T-helper 17 cell (primary cell): ENCODE measurements at places on chromosomes 7 and 10.

GRCh38 chr7:21429021-21429420 is 1.1 kb downstream of the SP4 start:
- H3K27ac ChIP-seq = peak overlapping the region; percentile 98
- no peak for DNase-seq
- peaks cover 4% of the 10 kb centered on the region for H3K36me3 ChIP-seq
- H3K4me1 ChIP-seq = peaks cover 38% of the 10 kb centered on the region

- H3K4me1 ChIP-seq = peaks cover 8% of the 10 kb centered on the region
- peaks cover 2% of the 10 kb centered on the region for H3K36me3 ChIP-seq
- H3K27me3 ChIP-seq = peaks cover 5% of the 10 kb centered on the region
- no peak for DNase-seq
- H3K4me3 ChIP-seq = no peak overlapping the region
- no peak overlapping the region for H3K27ac ChIP-seq
Measured at GRCh38 chr7:17523813-17524739, 225.6 kb downstream of the AHR start.

DNA sequence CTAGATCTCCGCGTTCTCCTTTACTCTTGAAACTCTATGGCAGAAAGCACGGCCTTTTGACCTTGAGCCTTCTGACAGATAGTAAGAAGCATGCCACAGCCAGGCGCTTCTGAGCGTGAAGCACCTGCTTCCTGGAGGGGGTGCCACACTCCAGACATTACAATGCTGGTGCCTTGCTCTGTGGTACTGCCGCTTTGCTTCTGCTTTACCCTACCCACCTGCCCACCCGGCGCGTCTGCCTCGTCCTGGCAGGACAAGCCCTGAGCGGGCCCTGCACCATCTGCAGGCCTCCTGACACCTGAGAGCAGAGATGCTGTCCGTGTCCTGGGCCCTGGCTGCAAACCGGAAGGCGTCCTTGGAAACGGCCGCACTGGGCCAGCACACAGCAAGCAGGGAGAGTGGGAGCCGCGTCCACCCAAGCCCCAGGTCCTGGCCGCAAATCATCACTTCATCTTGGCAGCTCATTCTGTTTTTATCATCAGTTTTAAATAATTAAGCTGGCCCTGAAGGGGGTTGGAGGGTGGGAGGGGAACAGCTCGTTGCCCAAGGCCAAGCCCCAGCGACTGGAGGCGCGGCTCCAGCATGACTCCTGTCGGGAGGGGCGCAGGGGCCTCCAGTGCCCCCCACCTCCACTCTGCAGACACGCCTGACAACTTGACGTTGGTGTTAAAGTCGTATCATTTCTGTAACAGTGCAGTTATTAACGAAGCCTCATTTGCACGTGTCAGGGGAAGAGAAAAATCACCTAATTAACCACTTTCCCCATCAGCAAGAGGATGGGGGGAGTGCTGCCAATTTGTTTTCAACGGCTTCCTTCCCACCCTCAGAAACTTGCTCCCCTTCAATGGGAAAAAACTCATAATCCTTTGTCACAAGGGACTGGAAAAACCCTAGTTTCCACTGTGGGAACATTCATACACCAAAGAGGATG is 132.2 kb downstream of the MAD1L1 start:
- peak overlapping the region; percentile 45 for H3K27ac ChIP-seq
- H3K36me3 ChIP-seq = no peaks in the 10 kb centered on the region
- H3K4me1 ChIP-seq = peaks cover 24% of the 10 kb centered on the region
- no peak overlapping the region for H3K4me3 ChIP-seq
- no peaks in the 10 kb centered on the region for H3K27me3 ChIP-seq
- DNase-seq = no peak

DNA sequence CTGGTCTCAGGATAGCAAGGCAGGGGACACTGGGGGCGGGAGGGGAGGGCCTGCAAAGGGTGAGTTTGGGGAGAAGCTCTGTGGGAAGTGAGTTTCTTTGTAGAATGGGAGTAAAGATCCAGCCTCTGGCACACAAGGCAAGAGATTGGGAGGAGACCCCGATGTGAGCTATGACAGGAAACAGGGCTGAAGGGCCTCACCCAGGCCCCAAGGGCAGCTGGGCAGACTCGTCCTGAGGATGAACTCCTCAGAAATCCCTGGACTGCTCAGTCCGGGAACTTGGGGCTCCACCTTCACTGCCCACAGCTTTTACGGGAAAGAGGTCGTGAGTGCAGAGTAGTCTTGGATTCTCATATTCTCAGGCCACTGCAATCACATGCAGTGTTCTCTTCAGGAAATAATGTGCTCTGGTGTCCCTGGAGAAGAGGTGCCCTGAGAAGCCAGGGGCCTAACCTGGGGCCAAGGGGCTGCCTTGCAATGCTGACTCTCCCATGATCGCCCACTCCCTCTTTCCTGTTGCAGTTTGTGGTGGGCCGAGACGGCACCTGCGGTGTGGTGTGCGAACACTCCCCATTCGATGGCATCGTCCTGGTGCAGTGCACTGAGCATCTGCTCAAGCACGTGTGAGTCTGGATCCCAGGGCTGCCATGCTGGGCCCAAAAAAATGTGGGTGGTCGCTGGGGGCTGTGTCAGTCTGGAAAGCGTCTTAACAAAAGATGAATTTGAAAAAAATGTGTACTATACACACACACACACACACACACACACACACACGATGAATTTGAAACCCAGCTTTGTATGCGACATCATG is 31.3 kb upstream of the C10orf53 start:
- H3K27me3 ChIP-seq = peaks cover 60% of the 10 kb centered on the region
- no peak overlapping the region for H3K4me3 ChIP-seq
- H3K4me1 ChIP-seq = peaks cover 11% of the 10 kb centered on the region
- H3K27ac ChIP-seq = no peak overlapping the region

- H3K4me3 ChIP-seq = no peak overlapping the region
- no peaks in the 10 kb centered on the region for H3K4me1 ChIP-seq
- no peak overlapping the region for H3K27ac ChIP-seq
- DNase-seq = no peak
- H3K27me3 ChIP-seq = no peaks in the 10 kb centered on the region
Measured at GRCh38 chr7:49403844-49404243, 369.6 kb upstream of the VWC2 start.

- no peak for DNase-seq
- H3K4me1 ChIP-seq = no peaks in the 10 kb centered on the region
- no peak overlapping the region for H3K4me3 ChIP-seq
- H3K36me3 ChIP-seq = no peaks in the 10 kb centered on the region
- H3K27me3 ChIP-seq = peaks cover 39% of the 10 kb centered on the region
- H3K27ac ChIP-seq = no peak overlapping the region
Measured at GRCh38 chr7:65609131-65609530, 235.5 kb downstream of the ZNF92 start.

- no peak overlapping the region for H3K27ac ChIP-seq
- peaks cover 4% of the 10 kb centered on the region for H3K4me1 ChIP-seq
- no peak for DNase-seq
- no peak overlapping the region for H3K4me3 ChIP-seq
- H3K27me3 ChIP-seq = peaks cover 46% of the 10 kb centered on the region
Measured at GRCh38 chr10:130341356-130341755, 205.2 kb downstream of the GLRX3 start.

DNA sequence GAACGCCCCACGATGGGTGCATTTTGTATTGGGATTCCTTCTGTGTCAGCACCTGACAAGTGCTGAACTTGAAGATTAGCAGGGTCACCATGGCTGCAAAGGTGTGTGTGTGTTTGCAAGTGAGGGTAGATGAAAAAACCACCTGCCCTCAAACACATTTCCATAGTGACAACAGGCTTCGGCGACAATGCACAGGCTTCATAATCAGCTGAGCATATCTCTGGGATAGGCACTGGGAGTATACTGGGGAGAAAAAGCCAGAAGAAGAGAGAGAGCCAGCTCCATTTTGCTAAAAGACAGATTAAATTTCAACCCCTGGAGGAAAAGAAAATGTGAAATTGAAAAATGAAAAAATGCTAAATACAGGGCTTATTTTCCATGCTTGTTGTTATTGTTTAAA is 656.1 kb downstream of the INHBA start:
- no peak for DNase-seq
- no peaks in the 10 kb centered on the region for H3K4me1 ChIP-seq
- H3K36me3 ChIP-seq = no peaks in the 10 kb centered on the region
- no peak overlapping the region for H3K4me3 ChIP-seq
- no peaks in the 10 kb centered on the region for H3K27me3 ChIP-seq

DNA sequence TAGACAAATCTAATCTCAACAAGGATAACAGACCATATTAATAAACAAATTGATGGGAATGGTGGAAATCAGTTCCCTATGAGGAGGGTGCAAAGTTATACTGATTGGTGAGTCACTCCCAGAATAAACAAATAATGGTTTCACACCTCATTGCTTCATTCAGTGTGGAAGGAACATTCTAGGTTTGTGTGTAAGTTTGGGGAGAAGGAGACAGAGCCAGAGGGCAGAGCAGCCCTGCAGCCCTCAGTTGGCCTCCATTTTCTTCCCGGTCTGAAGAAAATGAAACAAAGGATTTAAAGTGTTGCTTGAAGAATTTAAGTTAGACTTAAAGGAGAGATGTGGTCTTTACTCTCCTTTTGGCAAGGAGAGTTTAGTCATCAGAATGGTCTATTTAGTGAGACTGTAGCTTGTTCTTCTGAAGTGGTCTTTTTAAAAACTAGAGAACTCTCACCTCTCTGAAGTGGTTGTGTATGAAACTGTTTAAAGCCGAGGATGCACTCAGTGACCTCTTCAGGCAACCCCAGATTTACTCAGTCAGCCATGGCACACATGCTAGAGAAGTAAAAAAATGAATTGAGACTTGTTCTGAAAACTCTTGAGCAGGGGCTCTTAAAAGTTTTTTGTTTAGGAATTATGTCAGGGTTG is 27.2 kb downstream of the IKZF1 start:
- H3K27me3 ChIP-seq = no peaks in the 10 kb centered on the region
- H3K4me1 ChIP-seq = peaks cover 47% of the 10 kb centered on the region
- H3K4me3 ChIP-seq = no peak overlapping the region
- H3K27ac ChIP-seq = no peak overlapping the region

- no peaks in the 10 kb centered on the region for H3K36me3 ChIP-seq
- no peak overlapping the region for H3K27ac ChIP-seq
- peaks cover 66% of the 10 kb centered on the region for H3K27me3 ChIP-seq
Measured at GRCh38 chr7:27125986-27126394, 4.6 kb downstream of the HOXA4 start.

GRCh38 chr7:43508461-43508860 is 74.4 kb upstream of the STK17A start:
- H3K27ac ChIP-seq = no peak overlapping the region
- no peak for DNase-seq
- H3K4me3 ChIP-seq = no peak overlapping the region

- no peak for DNase-seq
- no peaks in the 10 kb centered on the region for H3K27me3 ChIP-seq
- peaks cover 2% of the 10 kb centered on the region for H3K36me3 ChIP-seq
- H3K4me1 ChIP-seq = no peaks in the 10 kb centered on the region
- H3K27ac ChIP-seq = no peak overlapping the region
- H3K4me3 ChIP-seq = no peak overlapping the region
Measured at GRCh38 chr7:117124591-117125220, 171.4 kb downstream of the ST7 start.

GRCh38 chr7:108293149-108293612 is 163.0 kb upstream of the LAMB4 start:
- DNase-seq = no peak
- no peaks in the 10 kb centered on the region for H3K36me3 ChIP-seq
- H3K4me3 ChIP-seq = no peak overlapping the region
- H3K27me3 ChIP-seq = peaks cover 40% of the 10 kb centered on the region

DNA sequence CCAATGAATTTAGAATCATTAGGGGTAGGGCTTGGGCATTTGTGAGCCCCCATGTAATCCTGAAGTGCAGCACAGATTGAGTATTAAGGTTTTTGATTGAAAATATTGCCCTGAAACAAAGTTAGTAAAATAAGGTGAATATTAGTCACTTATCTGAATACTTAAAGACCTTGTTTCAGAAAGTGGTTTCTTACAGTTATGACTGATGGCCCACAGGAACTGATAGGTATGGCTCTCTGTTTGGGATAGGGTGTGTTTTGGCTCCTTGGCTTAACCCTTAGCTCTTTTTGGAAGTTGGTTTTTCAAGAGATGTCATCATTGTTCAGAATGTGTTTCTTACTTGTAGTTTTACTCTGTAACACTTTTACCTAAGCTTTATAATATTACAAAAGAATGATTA is 34.8 kb downstream of the MDFIC start:
- no peak for DNase-seq
- H3K36me3 ChIP-seq = peaks cover 12% of the 10 kb centered on the region
- H3K4me3 ChIP-seq = no peak overlapping the region
- no peaks in the 10 kb centered on the region for H3K27me3 ChIP-seq
- peaks cover 59% of the 10 kb centered on the region for H3K4me1 ChIP-seq

- H3K4me3 ChIP-seq = no peak overlapping the region
Measured at GRCh38 chr10:77485847-77486246, 151.8 kb downstream of the KCNMA1 start.

DNA sequence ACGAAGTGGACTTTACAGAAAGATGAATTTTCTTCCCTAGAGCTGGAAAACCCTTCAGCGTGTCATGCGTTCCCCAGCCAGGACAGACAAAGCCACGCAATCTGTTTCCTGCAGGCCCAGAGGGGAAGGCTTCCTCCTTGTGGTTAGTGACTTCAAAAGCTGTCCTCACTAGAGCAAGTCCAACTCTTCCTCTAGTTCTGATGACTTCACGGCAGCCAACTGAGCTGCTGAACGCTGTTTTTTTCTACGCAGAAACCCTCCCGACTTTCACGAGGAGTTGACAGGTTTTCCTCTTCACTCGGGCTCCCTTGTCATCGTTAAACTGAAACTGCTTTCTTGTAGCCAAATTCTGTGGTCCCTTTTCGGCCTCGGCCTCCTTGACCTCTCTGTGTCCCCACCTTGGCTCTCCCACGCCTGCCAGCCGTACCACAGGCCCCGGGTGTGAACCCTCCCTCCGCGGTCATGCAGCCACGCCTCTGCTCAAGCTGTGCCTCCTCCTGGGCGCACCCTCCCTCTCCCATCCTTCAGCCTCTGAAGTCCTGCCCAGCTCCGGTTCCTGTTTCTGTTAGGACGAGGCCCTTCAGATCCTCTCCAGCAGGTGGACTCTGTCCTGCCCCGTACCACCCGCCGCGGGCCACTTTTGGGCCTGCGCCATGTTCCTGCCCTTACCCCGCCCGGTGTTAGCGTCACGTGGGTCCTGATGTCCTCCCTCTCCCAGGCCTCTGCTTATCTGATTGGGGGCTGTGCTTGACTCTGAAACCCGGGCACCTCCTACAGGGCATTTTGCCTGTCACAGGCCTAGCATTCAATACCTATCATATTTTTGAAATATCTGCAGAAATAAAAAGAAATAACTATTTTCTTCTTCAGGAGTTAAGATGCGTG is 39.3 kb downstream of the CUX1 start:
- H3K4me1 ChIP-seq = peaks cover 35% of the 10 kb centered on the region
- H3K4me3 ChIP-seq = peak overlapping the region; percentile 100
- DNase-seq = peak; percentile 71
- no peaks in the 10 kb centered on the region for H3K27me3 ChIP-seq
- H3K27ac ChIP-seq = peak overlapping the region; percentile 97

- DNase-seq = no peak
- no peak overlapping the region for H3K27ac ChIP-seq
- no peaks in the 10 kb centered on the region for H3K36me3 ChIP-seq
- H3K4me1 ChIP-seq = peaks cover 3% of the 10 kb centered on the region
- no peaks in the 10 kb centered on the region for H3K27me3 ChIP-seq
Measured at GRCh38 chr7:27914409-27914808, 174.4 kb downstream of the TAX1BP1 start.
